ENCODE measurements at places on chromosomes 7 and 10.

DNA sequence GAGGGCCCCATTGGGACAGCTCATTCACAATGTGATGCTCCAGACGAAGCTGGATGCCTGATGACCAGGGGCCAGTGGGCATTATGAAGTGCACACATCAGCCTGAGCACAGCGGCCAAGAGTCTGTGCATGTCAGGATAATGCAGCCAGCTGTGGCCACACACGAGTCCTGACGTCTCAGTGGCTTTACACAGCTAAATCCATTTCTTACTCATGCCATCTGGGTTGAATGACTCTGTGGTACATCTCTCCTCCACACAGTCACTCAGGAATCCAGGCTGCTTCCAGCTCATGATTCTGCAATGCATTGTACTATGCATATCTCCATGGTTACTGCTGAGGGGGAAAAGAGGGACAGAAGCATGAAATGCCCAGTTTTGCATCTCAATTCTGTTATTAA is 123.6 kb downstream of the PRLHR start:
- DNase-seq = peak; percentile 17

- DNase-seq = no peak
Observed at GRCh38 chr10:6079044-6079443, 9.8 kb upstream of the RBM17 start.

DNA sequence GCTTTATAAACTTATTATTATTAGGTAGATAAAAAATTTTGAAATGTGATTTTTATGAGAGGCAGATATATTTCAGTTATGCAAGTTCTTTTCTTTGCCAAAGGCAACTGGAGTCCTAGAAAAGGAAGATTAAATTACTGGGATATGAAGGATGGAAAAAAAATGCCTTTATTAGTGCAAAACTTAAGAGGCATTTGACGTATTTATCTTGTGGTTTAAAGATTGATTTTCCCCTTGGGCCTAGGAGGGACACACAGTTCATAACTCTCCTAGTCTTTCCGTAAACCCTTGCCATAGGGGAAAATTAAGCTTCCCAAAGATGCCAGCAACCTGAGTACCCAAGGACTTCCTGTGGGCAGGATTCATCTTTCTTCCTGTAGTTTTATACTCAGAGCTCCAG is 3.1 kb upstream of the STEAP4 start:
- peak; percentile 35 for DNase-seq

DNA sequence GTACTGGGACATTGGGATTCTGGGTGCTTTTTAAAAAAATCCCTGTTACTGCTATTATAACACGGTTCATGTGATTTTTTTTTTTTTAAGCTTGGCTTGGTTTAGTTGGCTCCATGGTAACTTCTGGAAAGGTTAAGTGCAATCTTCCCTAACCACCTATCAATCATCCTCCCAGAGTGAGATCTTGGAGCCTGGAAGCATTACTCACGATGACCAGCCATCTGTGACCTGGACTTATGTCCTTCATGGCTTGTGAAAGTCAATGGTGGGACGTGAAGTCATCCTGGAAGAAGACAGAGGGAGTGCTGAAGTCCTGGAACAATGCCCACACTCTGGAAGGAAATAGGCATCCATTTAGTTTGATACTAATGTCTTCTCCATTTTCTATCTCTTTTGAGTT is 135.5 kb upstream of the FRMD4A start:
- peak; percentile 77 for DNase-seq

DNA sequence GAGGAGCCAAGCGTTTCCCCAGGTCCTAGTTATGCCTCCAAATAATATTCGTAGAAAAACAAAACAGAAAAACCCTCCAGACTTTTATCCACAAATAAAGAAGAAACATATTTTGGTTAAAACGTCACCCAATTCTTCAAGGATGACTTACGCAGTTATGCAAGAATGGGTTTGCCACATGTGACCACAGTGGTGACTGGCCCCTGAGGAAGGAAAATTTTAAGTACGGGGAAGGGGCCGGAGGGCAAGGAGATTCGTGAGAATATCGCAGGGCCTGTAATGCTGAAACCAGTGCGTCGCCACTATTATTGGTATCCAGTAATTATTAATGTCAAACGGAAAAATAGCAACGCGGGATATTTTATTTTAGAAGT is 537 bp upstream of the MRPS24 start:
- DNase-seq = peak; percentile 78

GRCh38 chr7:148929176-148929575 is 45.1 kb upstream of the EZH2 start:
- DNase-seq = no peak

- DNase-seq = no peak
Observed at GRCh38 chr7:41979834-41980307, 257.1 kb downstream of the GLI3 start.

GRCh38 chr7:37040330-37040729 is 316.0 kb upstream of the AOAH start:
- DNase-seq = no peak

DNA sequence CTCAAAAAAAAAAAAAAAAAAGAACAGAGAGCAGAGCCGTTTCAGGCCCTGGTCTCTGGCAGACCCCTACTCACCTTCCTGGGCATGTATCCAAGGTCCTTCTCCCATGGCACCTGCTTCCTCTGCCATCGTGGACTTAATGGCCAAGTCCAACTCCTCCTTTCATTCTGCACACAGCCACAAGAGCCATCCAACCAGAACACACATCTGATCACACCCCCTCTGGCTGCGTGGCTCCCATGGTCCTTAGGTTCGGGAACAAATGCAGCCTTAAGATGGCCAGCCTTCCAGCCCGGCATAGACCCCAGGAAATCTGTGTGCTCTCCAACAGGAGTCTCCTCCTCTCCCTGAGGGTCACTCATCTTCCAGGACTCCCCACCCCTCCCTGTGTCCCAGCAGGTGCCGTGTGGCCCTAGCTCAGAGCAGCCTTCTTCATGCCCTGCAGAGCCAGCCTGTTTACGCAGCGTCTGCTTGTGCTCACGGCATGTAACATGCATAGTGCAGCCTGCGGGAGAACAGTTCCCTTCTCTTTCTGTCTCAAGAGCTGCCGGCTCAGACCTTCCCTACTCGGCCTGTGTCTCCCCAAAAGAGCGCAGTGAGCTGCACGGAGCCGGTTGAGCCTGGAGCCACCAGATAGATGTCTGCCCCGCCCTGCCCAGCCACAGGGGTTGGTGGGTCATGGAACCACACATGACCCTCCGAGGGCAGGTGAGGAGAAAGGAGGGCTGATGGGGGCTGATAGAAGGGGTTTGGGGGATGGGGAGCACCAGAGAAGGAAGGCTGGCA is 157.3 kb downstream of the NRF1 start:
- DNase-seq = no peak

Measured in NCI-H226 (cell line).